BJ (cell line): ENCODE measurements at places on chromosomes 7 and 10.

DNA sequence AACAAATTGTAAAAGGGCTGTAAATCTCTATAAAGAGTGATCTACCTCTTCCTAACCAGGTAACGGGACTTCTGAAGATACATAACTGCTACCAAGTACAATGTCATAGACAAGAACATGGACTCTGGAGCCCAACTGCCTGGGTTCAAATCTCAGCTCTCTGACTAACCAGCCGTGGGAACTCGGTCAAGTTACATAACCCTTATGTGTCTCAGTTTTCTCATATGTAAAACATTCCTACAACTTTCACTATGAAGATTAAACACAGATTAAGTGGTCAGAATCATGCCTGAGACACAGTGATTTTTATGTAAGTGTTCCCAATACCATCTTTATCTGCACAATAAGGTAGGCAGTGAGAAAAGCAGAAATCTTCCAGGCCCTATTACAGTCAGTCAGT lies 52.6 kb downstream of the ITGB1 start:
- peak; percentile 3 for DNase-seq

DNA sequence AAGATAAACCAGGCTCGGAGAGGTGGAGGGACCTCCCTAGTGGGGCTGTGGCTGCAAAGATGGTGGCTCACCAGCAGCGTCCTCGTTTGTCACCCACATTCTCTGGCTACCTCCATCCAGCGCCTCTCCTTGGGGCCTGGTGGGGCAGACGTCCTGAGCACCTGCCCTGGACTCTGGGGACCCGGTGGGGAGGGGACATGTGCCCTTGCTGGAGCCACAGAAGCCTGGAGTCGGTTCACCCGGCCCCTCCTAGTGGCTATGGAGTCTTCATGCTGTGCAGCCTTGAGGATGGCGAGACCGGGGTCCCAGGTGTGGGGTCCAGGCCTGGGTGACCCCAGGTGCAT lies 14.5 kb downstream of the TTYH3 start:
- no peak for DNase-seq

- no peak for DNase-seq
These were observed 428.2 kb upstream of the POT1 start for GRCh38 chr7:125357676-125358455.

GRCh38 chr7:93856323-93856722 lies 34.2 kb downstream of the TFPI2 start:
- DNase-seq = no peak

DNA sequence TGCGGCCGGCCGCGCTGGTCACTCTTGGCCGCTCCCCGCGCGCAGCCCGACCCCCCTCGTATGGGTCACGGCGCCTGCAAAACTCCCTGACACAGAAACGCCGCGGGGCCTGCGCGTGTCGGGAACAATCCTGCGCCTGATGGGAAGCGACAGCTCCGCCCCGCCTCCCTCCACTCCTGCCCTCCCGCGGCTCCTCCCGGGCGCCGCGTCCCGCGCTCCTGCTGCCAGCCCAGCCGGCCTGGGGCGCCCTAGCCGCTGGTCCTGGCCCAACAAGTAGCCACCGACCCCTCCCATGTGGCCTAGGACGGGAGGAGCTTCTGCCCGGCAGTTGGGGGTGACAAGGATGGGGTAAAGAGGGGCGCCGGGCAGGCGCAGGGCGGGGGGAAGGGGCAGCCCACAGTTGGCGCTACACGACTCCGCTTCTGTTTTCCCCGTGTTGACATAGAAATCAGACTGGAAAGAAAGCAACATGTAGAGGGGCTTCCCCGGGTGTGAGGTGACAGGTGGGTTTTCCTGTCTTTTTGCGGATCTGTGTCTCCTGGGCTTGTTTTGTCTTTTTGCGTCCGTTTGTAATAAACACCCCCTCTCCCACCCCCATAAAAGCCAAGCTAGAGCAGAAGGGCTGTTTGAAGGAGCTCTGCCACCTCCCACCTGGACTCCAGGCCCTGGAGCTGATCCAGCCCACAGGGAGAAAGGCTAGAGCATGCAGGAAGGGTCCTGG lies 35.1 kb upstream of the PAX2 start:
- no peak for DNase-seq

- no peak for DNase-seq
These were observed 17.0 kb downstream of the IL15RA start for GRCh38 chr10:5960070-5960972.

DNA sequence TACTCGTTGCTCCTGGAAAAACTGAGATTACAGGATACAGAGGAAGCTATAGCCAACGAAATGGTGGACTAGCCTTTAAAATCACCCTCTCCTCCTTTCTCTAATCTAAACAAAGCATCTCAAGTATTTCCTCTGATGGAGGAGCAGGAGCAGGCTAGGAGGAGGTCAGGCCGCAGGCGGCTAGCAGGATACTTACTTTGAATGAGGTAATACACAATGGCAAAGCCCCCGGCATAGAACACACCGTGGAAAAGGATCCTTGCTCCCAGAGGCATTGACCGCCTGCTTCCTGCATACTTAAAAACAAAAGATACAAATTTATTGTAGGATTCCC lies 64.4 kb downstream of the STK17A start:
- DNase-seq = no peak

- no peak for DNase-seq
These were observed 34.5 kb upstream of the ST8SIA6 start for GRCh38 chr10:17488848-17489247.

GRCh38 chr7:81632418-81632817 lies 137.4 kb downstream of the HGF start:
- no peak for DNase-seq

DNA sequence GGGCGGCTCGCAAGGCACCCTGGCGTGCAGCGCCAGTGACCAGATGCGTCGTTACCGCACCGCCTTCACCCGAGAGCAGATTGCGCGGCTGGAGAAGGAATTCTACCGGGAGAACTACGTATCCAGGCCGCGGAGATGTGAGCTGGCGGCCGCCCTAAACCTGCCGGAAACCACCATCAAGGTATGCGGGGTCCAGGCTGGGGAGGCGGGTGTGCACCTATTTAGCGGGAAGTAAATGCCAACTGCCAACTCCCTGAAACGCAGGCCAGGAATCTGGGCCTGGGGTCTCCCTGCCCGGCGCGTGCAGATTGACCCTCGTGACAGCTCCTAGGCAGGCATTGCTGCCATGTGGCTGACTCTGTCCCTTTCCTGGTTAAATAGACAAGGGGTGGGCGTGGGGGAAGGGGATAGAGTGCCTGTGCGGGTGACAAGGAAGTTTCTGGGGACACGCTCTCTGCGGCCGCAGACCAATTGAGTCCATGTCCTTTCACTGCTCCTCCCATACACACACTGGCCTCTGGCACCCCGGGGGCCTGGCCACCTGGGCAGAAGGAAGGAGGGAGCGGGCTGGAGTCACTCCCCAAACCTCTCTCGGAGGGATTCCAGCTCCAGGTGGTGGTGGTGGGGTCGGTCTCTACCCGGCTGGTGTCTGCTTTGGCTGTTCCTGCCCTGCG lies 2.7 kb downstream of the EVX1 start:
- no peak for DNase-seq

GRCh38 chr7:20089431-20089830 lies 127.8 kb downstream of the MACC1 start:
- no peak for DNase-seq
